Caco-2 (cell line): ENCODE measurements at places on chromosomes 4 and X. TPM values are rescaled to one million over a fixed set of nuclear protein-coding genes. Genes with fewer than 3 reads are reported as not detected.

The VSIG1 gene
- not detected in 2 replicates for total RNA-seq

DNA sequence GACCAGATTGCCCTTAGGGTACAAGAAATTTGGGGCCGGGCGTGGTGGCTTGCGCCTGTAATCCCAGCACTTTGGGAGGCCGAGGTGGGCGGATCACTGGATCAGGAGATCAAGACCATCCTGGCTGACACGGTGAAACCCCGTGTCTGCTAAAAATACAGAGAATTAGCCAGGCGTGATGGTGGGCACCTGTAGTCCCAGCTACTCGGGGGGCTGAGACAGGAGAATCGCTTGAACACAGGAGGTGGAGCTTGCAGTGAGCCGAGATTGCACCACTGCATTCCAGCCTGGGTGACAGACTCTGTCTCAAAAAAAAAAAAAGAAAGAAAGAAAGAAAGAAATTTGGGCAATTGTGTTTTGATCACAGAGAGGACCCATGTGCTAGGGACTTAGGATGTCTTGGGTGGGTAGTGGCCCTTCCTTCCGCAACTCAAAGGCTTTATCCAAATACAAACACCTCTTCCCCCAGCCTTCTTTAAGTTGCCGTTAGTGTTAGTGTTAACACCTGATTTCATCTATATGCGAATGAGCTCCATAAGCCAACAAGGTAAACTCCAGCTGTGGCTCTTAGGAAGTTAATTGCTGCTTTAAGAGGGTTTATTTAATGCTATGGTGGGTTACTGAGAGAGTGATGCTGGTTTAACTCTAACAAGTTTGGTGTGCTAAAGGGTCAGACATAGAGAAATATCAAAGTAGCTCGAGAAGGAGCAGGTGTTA is 8.6 kb upstream of the CCDC110 start:
- DNase-seq: no peak

- DNase-seq: peak; percentile 20
These were observed 5.0 kb downstream of the ARHGAP4 start for GRCh38 chrX:153921070-153921469.

GRCh38 chrX:118751950-118752783 is 24.8 kb downstream of the IL13RA1 start:
- no peak for DNase-seq

DNA sequence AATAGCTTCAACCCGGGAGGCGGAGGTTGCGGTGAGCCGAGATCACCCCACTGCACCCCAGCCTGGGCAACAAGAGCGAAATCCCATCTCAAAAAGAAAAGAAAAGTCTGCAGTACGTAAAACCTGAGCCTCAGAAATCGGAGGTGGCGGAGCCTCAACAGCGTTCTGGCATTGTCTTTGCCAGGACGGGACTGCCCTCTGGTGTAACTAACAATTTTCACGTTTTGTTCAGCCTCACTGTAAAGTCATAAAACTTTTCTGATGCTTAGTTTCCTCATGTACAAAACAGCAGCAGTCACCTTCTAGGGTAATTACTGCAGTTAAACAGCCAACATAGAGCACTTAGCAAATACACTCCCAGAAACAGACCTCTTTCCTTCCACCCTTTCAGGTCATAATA is 121.7 kb downstream of the RBM47 start:
- DNase-seq: peak; percentile 40

- DNase-seq: no peak
These were observed 39.4 kb upstream of the WDFY3 start for GRCh38 chr4:85005865-85006377.

DNA sequence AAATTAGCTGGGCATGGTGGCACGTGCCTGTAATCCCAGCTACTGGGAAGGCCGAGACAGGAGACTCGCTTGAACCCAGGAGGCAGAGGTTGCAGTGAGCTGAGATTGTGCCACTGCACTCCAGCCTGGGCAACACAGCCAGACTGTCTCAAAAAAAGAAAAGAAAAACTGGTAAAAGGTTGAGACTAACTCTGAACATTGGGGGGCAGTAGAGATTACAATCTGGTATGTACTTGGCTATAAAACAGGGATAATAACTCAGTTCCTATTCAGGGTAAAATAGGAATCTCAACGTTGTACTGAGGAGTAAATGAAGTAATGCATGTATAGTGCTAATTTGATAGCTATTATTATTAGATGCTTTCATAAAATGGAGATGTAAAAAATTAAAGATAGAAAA is 12.5 kb upstream of the KLF8 start:
- no peak for DNase-seq

- no peak for DNase-seq
These were observed 48.1 kb upstream of the TCEAL2 start for GRCh38 chrX:102077426-102077825.

- no peak for DNase-seq
These were observed 103.9 kb downstream of the PDS5A start for GRCh38 chr4:39873823-39874222.

DNA sequence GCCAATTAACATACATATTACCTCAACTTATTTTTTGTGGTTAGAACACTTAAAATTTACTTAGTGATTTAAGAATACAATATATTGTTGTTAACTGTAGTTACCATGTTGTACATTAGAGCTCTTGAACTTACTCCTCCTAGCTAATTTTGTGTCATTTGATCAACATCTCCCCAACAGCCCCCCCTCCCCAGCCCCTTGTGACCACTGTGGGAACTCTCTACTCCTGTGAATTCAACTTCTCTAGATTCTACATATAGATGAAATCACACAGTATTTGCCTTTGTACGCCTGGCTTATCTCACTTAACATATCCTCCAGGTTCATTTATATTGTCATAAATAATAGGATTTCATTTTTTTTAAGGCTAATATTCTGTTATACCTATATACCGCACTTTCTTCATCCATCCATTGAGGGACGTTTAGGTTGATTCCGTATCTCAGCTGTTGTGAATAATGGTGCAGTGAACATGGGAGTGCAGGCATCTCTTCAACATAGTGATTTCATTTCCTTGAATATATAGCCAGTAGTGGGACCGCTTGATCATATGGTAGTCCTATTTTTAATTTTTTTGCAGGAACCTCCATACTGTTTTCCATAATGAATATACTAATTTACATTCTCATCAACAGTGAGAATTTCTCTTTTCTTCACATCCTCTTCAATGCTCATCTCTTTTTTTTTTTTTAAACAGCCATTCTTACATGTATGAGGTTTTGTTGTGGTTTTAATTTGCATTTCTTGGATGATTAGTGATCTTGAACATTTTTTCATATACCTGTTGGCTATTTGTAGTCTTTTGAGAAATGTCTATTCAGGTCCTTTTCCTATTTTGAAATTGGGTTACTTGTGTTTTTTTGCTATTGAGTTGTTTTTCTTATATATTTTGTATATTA is 66.8 kb downstream of the RAPGEF2 start:
- no peak for DNase-seq

DNA sequence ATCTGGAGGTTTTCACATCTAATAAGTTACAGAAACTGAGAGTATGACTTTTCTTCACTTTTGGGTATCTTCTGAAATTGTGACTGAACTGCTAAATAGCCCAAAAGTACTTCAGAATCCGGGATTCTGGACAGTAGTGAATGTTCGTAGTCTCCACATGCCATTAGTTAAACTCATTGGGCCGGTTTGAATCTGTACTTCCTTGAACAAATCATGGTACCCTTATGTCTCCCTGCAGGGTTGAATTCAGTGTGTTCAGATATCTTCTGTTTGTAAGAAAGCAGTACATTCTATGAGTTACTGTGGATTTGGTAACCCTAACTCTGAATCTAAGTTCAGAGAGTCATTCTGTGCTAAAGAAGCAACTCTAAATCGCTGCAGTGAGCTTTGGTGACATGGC is 33.6 kb downstream of the FAM193A start:
- DNase-seq: no peak

GRCh38 chrX:104712515-104712914 is 146.5 kb downstream of the IL1RAPL2 start:
- DNase-seq: no peak

- no peak for DNase-seq
These were observed 230.4 kb downstream of the DTHD1 start for GRCh38 chr4:36511785-36512184.

DNA sequence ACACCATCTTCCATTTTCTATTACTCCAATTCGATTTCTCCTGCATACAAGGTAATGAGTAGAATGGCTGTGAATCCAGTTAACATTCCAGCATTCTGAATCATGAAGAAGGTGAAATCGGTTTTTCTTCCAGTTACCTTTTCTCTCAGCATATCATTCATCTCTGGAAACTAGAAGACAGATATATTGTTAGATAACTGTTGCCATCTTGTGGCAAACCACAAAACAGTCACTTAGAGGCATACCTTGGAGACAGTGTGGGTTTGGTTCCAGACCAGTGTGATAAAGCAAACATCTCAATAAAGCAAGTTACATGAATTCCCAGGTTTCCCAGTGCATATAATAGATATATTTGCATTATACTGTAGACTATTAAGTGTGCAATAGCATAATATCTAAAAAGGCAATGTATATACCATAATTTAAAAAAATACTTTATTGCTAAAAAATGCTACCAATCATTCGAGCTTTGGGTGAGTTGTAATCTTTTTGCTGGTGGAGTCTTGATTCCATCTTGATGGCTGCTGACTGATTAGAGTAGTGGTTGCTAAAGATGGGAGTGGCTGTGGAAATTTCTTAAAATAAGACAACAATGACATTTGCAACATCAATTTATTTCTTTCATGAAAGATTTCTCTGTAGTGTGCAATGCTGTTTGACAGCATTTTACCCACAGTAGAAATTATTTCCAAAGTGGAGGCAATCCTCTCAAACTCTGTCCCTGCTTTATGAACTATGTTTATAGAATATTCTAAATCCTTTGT is 82.1 kb downstream of the SLC39A8 start:
- no peak for DNase-seq

The ENPEP gene
- total RNA-seq: 4.7 and 5.6 TPM in 2 replicates

DNA sequence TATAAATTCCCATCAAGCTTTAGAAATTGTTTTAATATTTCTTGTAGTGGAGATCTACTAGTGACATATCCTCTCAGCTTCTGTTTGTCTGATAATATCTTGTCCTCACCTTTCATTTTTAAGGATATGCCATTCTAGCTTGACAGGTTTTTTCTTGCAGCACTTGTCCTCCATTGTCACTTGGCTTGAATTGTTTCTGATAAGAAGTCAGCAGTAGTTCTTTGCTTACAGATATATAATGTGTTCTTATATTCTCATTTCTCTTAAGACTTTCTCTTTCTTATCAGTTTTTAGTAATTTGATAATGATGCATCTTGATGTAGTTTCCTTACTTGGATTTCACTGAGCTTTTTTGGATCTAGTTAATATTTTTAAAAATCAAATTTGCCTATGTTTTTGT is 120.6 kb upstream of the NUDT6 start:
- DNase-seq: no peak

GRCh38 chr4:14952352-14952751 is 49.9 kb upstream of the CPEB2 start:
- no peak for DNase-seq

GRCh38 chr4:179695175-179695574 is 2252.9 kb upstream of the AGA start:
- DNase-seq: no peak

DNA sequence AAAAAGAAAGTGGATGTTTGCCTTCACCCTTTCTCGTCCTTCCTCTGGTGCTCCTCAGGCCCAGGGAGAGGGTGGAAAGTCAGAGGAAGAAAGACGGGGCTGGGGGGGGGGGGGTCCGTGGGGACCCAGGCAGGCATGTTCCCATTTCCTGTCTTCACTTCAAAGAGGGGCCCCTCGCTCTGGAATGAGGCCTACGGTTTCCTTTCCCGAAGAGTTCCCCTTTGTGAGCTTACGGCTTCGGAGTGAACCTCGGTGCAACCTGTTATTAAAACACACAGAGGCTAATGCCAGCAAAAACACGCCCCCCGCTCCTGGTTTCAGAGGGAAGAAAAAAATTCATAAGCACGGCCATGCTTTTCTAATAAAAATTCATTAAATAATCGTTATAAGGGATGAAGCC is 40.1 kb downstream of the SHOX start:
- no peak for DNase-seq

- no peak for DNase-seq
These were observed 49.4 kb upstream of the CAMK2D start for GRCh38 chr4:113810906-113811305.

- no peak for DNase-seq
These were observed 7.5 kb downstream of the YY2 start for GRCh38 chrX:21863241-21863640.

The AFP gene
- total RNA-seq: 158 and 252 TPM in 2 replicates

DNA sequence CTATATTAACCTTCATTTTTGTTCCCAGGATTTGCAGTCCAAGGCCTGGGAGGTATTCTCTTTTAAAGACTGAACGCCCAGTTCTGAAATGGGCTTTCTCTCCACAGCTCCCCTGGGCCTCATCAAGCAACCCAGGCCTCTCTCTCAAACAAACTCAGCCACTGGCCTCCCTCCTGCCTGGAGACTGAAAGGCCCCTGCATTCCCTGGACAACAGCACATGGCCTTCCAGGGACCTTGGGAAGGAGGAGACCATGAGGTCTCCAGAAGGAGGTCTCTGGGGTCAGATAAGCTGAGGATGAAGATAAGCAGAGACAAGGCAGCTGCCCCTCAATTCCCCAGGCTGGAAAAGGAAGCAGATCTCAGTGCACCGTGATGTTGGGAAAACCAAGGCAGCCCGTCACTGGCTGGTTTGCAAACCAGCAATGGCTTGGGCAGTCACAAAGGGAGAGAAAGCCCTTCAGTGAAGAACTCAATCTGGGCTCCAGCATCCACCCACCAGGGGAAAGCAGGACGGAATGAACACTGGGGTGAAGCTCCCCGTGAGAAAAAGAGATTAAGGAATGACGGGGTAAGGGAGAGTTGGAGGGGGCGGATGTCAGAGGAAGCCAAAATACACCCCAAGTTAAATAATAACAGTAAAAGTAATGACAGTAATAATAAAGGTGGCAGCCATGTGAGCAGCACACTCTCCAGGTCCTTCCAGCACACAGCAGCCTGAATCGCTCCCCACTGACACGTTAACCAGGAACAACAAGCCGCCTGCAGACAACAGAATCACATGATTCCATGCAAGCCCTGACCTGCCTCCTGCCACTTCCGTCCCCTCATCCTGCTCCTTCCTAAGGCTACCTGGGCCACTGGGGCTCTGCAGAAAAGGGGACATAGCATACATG is 22.3 kb downstream of the AMOT start:
- DNase-seq: no peak

The IL21 gene
- total RNA-seq: not detected in 2 replicates
